Omental fat pad (tissue), 4 donors: ENCODE measurements at places on chromosomes 16 and 17.

- no peak for DNase-seq
Measured at GRCh38 chr17:70446446-70446845, 277.1 kb downstream of the KCNJ2 start.

- DNase-seq: peak; percentile 83
Measured at GRCh38 chr17:47946929-47947397, 5.6 kb downstream of the PNPO start.

DNA sequence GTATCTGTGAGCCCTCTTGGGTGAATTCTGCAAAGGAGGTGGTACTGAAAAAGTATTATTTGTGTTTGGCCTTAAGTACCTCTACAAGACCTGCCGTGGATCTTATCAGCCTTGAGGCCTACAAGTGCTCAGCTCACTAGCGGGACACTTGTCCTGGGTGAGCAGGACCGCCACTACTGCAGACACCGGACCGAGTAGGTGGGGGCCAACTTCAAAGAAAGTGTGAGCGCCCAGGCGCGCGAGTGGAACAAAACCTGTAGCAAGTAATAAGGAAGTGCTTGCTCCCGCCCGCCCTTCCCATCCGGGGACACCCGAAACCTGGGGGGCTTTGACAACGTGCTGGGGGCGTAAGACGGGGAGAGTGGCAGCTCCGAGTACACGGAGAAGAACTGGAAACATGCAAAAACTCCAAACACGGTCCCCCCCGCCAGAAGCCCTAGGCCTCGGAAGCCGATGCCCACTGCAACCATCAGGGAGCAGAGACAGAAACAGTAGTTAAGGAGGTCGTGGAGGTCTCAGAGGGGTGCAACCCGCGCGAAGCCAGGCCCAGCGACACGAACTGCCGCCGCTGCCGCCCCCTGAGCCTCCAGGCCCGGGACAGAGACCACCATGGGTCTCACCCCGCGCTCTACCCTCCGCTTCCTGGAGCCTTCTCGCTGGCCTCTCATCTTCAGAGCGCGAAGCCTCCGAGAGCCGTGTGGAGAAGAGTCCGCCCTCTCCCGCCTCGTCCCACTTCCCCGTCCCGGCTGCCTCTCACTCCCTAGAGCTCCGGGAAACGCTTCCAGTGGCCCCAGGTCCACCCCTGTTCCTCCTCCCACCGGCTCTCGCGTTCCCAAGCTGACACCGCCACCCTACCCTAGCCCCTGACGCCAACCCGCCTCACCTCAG, 537 bp downstream of the CNOT1 start:
- DNase-seq: no peak

DNA sequence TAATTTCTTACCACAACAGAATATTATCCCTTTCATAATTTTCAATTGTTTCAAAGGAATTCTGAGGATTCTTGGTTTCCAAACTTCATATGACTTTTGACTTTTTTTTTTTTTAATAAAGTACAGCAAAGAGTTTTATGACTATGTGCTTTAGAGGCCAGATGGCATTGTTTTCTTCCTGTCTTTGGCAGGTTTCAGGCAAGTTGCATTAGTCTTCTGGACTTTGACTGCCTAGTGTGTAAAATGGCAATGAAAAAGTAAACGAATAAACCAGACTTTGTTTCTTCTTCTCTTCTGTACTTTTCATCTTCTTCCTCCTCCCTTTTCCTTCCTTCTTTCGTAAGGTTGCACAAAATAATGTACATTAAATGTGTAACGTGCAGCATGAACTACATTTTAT, 172.6 kb upstream of the RBFOX1 start:
- no peak for DNase-seq

- DNase-seq: no peak
Measured at GRCh38 chr17:26818736-26819135, 475.2 kb upstream of the WSB1 start.

- no peak for DNase-seq
Measured at GRCh38 chr16:54873071-54873470, 57.6 kb upstream of the IRX5 start.

DNA sequence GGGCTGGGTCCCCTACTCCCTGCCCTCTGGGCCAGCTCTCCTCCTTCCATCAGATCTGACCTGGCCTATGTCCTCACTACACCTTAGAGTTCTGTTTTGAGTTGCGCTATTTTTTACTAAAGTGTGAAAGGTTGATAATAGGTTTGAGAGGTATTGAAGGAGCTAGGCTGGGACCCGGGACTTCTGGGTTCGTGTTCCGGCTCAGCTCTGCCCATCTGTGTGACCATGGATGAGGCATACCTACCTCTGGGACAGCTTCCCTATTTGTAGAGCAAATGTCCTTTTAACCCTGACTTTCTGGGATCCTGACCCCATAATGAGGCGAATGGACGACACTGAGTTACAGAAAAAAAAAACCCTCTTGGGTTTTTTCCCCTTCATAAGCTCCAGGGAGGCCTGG, 36.0 kb downstream of the IL21R start:
- DNase-seq: no peak

GRCh38 chr16:22757202-22757601, 56.8 kb upstream of the HS3ST2 start:
- DNase-seq: no peak
